Naive thymus-derived CD4-positive, alpha-beta T cell (primary cell): ENCODE measurements at places on chromosomes 4 and X. TPM values are rescaled to one million over a fixed set of nuclear protein-coding genes. Genes with fewer than 3 reads are reported as not detected.

The TMPRSS11E gene
- not detected for polyA plus RNA-seq

GRCh38 chr4:87074121-87074488, 139.3 kb downstream of the AFF1 start:
- H3K36me3 ChIP-seq: no peaks in the 10 kb centered on the region
- H3K27me3 ChIP-seq: no peaks in the 10 kb centered on the region
- H3K4me3 ChIP-seq: peak overlapping the region; percentile 5
- DNase-seq: no peak

GRCh38 chr4:147927377-147928137, 195.7 kb downstream of the ARHGAP10 start:
- H3K4me1 ChIP-seq: no peaks in the 10 kb centered on the region
- H3K27ac ChIP-seq: no peak overlapping the region
- H3K4me3 ChIP-seq: no peak overlapping the region
- no peaks in the 10 kb centered on the region for H3K27me3 ChIP-seq
- DNase-seq: no peak

DNA sequence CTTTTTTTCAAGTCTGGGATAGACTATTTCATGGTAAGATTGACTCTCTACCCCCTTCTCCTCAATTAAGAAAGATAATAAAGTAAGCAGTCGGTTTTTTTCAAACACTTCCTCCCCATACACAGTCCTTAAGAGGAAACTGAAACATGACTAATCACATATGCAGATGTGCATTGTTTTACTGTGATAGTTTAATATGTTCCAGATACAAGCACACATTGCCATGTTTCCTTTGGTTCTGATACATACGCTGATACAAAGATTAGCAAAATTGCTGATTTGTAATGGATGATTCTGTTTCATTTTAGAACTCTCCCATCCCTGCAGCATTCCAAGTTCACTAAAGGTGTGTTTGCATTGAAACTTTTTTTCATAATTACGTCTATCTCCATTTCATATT, 76.1 kb downstream of the FBXO8 start:
- H3K36me3 ChIP-seq: no peaks in the 10 kb centered on the region
- no peaks in the 10 kb centered on the region for H3K27me3 ChIP-seq
- H3K4me3 ChIP-seq: no peak overlapping the region
- H3K4me1 ChIP-seq: no peaks in the 10 kb centered on the region
- no peak for DNase-seq

GRCh38 chr4:168531305-168531704, 34.5 kb downstream of the PALLD start:
- no peak for DNase-seq
- no peaks in the 10 kb centered on the region for H3K4me1 ChIP-seq
- H3K36me3 ChIP-seq: no peaks in the 10 kb centered on the region
- no peak overlapping the region for H3K4me3 ChIP-seq

DNA sequence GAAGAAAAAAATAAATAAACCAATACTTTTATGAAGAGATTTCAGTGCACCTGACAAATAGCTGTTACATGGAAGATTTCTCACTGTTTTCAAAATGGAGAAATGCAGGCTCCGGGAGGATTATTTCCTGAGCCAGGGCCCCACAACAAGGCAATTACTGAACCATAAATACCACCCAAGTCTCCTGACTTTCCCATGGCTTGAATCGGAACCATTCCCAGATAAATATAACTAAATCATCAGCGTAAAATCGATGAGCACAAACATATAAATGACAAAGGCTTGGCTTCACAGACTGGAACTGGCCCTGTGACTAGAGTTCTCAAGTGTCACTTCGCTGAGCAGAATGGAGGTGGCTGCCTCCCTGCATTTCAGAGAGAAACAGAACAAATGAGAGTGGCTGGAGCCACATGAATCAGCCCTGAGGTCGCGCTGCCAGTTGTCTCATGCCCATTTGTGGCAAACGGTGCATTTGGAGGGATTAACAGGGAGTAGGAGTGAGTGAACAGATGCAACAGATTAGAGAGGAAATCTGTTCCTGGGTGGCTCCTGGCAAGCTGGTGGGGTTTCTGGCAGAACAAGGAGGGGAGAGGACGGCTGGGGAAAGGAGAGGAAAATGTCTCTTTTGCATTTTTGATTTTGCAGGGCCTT, 57.3 kb upstream of the STIM2 start:
- no peaks in the 10 kb centered on the region for H3K27me3 ChIP-seq
- no peaks in the 10 kb centered on the region for H3K4me1 ChIP-seq
- H3K27ac ChIP-seq: no peak overlapping the region
- H3K4me3 ChIP-seq: no peak overlapping the region
- no peaks in the 10 kb centered on the region for H3K36me3 ChIP-seq

- H3K36me3 ChIP-seq: no peaks in the 10 kb centered on the region
- no peaks in the 10 kb centered on the region for H3K4me1 ChIP-seq
- DNase-seq: no peak
- H3K4me3 ChIP-seq: no peak overlapping the region
- no peak overlapping the region for H3K27ac ChIP-seq
Observed at GRCh38 chrX:81875800-81876199, 673.9 kb downstream of the SH3BGRL start.

- H3K36me3 ChIP-seq: no peaks in the 10 kb centered on the region
- H3K4me1 ChIP-seq: no peaks in the 10 kb centered on the region
- no peak overlapping the region for H3K27ac ChIP-seq
- DNase-seq: peak; percentile 44
Observed at GRCh38 chrX:115642895-115643530, 82.0 kb downstream of the PLS3 start.

- H3K27me3 ChIP-seq: no peaks in the 10 kb centered on the region
- H3K27ac ChIP-seq: no peak overlapping the region
- no peak overlapping the region for H3K4me3 ChIP-seq
- H3K4me1 ChIP-seq: no peaks in the 10 kb centered on the region
Observed at GRCh38 chr4:37991623-37992410, 31.6 kb downstream of the PTTG2 start.

- H3K36me3 ChIP-seq: no peaks in the 10 kb centered on the region
- H3K4me1 ChIP-seq: no peaks in the 10 kb centered on the region
- H3K4me3 ChIP-seq: no peak overlapping the region
- H3K27ac ChIP-seq: no peak overlapping the region
Observed at GRCh38 chr4:135185256-135185655, 983.7 kb upstream of the PABPC4L start.

- H3K4me3 ChIP-seq: no peak overlapping the region
- no peaks in the 10 kb centered on the region for H3K27me3 ChIP-seq
- no peak overlapping the region for H3K27ac ChIP-seq
- no peak for DNase-seq
- H3K4me1 ChIP-seq: no peaks in the 10 kb centered on the region
- H3K36me3 ChIP-seq: no peaks in the 10 kb centered on the region
Observed at GRCh38 chrX:78923198-78924015, 21.8 kb upstream of the P2RY10 start.

DNA sequence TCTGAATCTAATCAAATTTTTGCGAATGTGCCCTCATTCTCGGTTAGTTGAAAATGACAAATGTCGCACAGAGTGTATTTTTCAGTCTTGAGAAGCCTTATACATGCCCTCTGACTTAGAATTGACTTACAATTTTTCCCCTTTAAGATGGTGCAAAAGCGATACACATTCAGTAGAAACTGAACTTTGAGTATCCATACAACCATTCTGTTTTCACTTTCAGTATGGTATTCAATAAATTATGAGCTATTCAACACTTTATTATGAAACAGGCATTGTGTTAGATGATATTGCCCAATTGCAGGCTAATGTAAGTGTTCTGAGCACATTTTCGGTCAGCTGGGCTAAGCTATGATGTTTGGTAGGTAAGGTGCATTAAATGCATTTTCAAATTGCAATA, 43.4 kb downstream of the SLC9A7 start:
- H3K4me3 ChIP-seq: no peak overlapping the region
- no peaks in the 10 kb centered on the region for H3K27me3 ChIP-seq

The COL4A6 gene
- not detected for polyA plus RNA-seq

DNA sequence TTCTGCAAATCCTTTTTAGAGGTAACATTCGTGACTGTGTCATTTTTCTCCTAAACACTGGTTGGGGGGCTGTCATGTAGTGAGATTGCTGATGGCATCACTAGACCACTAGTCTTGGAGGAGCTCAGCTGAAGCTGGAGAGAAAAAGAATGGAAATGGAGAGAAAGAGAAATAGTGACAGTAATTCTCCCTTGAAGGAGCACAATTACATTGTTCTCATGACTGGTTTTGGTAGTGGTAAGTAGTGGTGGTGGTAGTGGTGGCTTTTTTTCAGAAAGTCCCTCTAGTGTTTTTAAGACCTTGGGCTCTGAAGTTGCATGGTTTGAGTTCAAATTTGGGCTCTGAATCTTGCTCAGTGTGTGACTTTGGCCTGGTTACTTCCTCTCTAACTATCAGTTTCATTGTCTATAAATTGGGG, 99.8 kb downstream of the LARP7 start:
- DNase-seq: no peak
- H3K4me1 ChIP-seq: no peaks in the 10 kb centered on the region
- no peaks in the 10 kb centered on the region for H3K36me3 ChIP-seq
- no peak overlapping the region for H3K4me3 ChIP-seq

GRCh38 chr4:113468165-113469022, 293.1 kb downstream of the CAMK2D start:
- no peak overlapping the region for H3K27ac ChIP-seq
- H3K4me3 ChIP-seq: no peak overlapping the region
- no peak for DNase-seq
- no peaks in the 10 kb centered on the region for H3K27me3 ChIP-seq

DNA sequence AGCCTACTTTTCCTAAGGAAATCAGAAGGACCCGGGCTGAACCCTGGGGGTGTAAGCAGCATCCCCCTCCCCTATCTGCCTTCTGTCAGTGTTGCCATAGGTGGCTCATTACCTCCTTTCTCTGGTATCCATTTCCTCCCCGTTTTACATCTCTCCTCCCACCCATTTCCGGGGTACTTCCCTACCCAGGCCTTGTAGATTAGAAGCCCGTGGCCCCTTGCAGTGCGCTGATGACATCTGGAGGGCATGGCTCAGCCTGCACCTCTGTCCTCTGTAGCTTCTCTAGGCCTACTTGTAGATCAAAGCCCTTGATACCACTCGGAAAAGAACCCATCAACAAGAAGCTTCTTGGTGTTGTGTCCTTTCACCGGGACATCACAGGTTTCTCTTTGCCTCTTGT, 71.8 kb downstream of the NBDY start:
- H3K27ac ChIP-seq: peak overlapping the region; percentile 64
- peak; percentile 65 for DNase-seq
- peaks cover 2% of the 10 kb centered on the region for H3K36me3 ChIP-seq
- no peak overlapping the region for H3K4me3 ChIP-seq
